ENCODE measurements at places on chromosomes 7 and 10. TPM values are rescaled to one million over a fixed set of nuclear protein-coding genes. Genes with fewer than 3 reads are reported as not detected.

EFCAB10 gene
- not detected for total RNA-seq

BAMBI gene
- total RNA-seq, result not detected

CCDC6 gene
- total RNA-seq, result 65.7 TPM

UCMA gene
- not detected for total RNA-seq

SLC18A3 gene
- not detected for total RNA-seq

GRCh38 chr10:49415846-49416245 is 20.0 kb upstream of the DRGX start:
- H3K27ac ChIP-seq, result no peak overlapping the region
- DNase-seq, result no peak
- no peaks in the 10 kb centered on the region for H3K36me3 ChIP-seq

- no peaks in the 10 kb centered on the region for H3K4me1 ChIP-seq
- no peak overlapping the region for H3K27ac ChIP-seq
- no peaks in the 10 kb centered on the region for H3K27me3 ChIP-seq
- DNase-seq, result no peak
- H3K4me3 ChIP-seq, result no peak overlapping the region
These were observed 1067.5 kb upstream of the C7orf33 start for GRCh38 chr7:147523056-147523455.

DNA sequence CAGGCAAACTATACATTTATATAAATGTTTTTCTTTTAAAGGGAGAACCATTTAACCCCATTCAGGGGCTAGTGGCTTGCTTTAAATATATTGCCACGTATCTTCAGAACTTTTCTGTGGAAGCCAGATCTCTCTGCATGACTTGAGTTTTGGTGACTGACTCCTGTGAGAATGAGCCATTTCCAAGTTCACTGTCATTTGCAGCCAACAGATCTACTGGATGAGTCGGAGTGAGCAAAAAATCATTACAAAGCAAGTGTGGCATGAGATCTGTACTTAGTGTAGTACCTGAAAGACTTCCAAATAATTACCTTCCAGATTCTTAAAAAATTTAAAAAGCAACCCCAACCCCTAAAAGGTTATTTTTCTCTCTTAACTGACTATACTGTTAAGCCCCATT is 45.6 kb downstream of the PDSS1 start:
- peaks cover 46% of the 10 kb centered on the region for H3K4me1 ChIP-seq
- peak overlapping the region; percentile 96 for H3K27ac ChIP-seq
- peaks cover 35% of the 10 kb centered on the region for H3K36me3 ChIP-seq
- no peaks in the 10 kb centered on the region for H3K27me3 ChIP-seq

DNA sequence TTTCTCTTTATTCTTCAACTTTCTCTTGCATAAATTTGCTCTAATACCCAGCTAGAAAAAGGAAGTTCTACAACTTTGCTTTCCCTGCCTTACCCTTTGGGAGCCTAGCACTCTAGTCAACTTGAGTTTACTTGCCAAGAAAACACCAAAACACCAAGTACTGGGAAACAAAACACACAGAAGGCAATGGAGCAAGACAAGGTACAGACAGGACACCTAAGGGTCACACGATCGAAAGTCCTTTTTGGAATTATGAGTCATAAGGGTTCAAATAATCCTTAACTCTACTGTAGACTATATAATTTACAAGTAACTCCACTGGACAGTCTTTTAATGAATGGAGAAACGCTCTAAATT is 42.6 kb upstream of the ANAPC16 start:
- peaks cover 6% of the 10 kb centered on the region for H3K36me3 ChIP-seq
- no peak for DNase-seq
- no peaks in the 10 kb centered on the region for H3K27me3 ChIP-seq
- H3K27ac ChIP-seq, result no peak overlapping the region

DNA sequence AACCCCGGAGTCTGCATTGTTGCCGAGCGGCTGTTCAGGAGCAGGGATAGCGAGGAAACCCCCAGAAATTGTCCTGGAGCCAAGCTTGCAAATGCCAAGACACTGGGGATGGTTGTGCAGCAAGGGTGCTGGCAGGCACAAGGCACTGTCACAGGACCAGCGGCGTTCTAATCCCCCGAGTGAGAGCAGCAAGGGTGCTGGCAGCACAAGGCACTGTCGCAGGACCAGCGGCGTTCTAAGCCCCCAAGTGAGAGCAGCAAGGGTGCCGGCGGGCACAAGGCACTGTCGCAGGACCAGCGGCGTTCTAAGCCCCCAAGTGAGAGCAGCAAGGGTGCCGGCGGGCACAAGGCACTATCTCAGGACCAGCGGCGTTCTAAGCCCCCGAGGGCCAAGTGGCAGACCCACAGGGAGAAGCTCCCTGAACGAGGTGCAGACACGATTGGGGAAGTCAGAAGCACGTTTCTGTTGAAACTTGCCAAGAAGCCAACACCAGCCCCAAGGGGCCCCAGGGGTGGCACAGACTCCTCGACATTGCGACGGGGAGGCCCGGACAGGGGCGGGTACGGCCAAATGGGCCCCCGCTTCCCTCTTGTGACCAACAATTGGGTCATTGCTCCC is 40.4 kb upstream of the INPP5A start:
- H3K36me3 ChIP-seq, result no peaks in the 10 kb centered on the region
- DNase-seq, result no peak
- no peaks in the 10 kb centered on the region for H3K4me1 ChIP-seq
- peaks cover 13% of the 10 kb centered on the region for H3K27me3 ChIP-seq

- H3K4me3 ChIP-seq, result no peak overlapping the region
- no peak overlapping the region for H3K27ac ChIP-seq
- H3K27me3 ChIP-seq, result peaks cover 20% of the 10 kb centered on the region
These were observed 5.9 kb downstream of the COL26A1 start for GRCh38 chr7:101368422-101369165.

- H3K36me3 ChIP-seq, result no peaks in the 10 kb centered on the region
- H3K27ac ChIP-seq, result no peak overlapping the region
- H3K4me3 ChIP-seq, result no peak overlapping the region
- no peak for DNase-seq
- H3K4me1 ChIP-seq, result peaks cover 75% of the 10 kb centered on the region
These were observed 40.5 kb downstream of the MTPN start for GRCh38 chr7:135936497-135937217.

GRCh38 chr10:86648704-86649427 is 5.5 kb upstream of the OPN4 start:
- H3K36me3 ChIP-seq, result no peaks in the 10 kb centered on the region
- H3K27me3 ChIP-seq, result no peaks in the 10 kb centered on the region
- H3K27ac ChIP-seq, result no peak overlapping the region

GRCh38 chr10:22054961-22055360 is 51.4 kb upstream of the DNAJC1 start:
- no peaks in the 10 kb centered on the region for H3K4me1 ChIP-seq
- H3K27me3 ChIP-seq, result peaks cover 8% of the 10 kb centered on the region
- no peak overlapping the region for H3K4me3 ChIP-seq
- DNase-seq, result no peak

GRCh38 chr10:62023329-62023728 is 121.8 kb downstream of the ARID5B start:
- H3K4me1 ChIP-seq, result peaks cover 53% of the 10 kb centered on the region
- H3K4me3 ChIP-seq, result peak overlapping the region; percentile 62
- DNase-seq, result no peak
- H3K27ac ChIP-seq, result peak overlapping the region; percentile 89
- H3K36me3 ChIP-seq, result peaks cover 27% of the 10 kb centered on the region
- H3K27me3 ChIP-seq, result no peaks in the 10 kb centered on the region

- DNase-seq, result no peak
- H3K36me3 ChIP-seq, result no peaks in the 10 kb centered on the region
- no peak overlapping the region for H3K27ac ChIP-seq
These were observed 131.6 kb downstream of the PDE1C start for GRCh38 chr7:31938650-31939049.

DNA sequence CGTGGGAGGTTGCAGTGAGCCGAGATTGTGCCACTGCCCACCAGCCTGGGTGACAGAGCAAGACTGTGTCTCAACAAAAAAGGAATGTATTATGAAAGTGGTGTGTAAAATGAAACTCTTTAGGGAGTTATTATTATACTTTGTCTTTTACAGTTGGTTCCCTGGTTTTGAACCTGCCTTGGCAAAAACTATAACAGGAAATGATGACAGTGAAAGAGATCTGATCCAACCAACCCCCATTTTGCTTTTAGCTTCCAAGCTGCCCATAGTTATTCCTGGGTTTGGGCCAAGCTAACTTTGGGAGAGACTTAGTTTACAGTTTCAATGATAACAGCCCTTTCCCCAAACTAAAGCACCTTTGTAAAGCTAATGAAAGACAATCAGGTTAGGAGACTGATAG is 34.1 kb upstream of the NMT2 start:
- H3K27ac ChIP-seq, result no peak overlapping the region
- no peaks in the 10 kb centered on the region for H3K4me1 ChIP-seq
- H3K36me3 ChIP-seq, result no peaks in the 10 kb centered on the region
- no peak overlapping the region for H3K4me3 ChIP-seq

GRCh38 chr10:103802081-103802480 is 53.3 kb downstream of the SH3PXD2A start:
- H3K27ac ChIP-seq, result no peak overlapping the region
- no peaks in the 10 kb centered on the region for H3K36me3 ChIP-seq
- DNase-seq, result no peak
- no peak overlapping the region for H3K4me3 ChIP-seq

GRCh38 chr10:12656518-12657142 is 307.3 kb downstream of the CAMK1D start:
- peak overlapping the region; percentile 83 for H3K27ac ChIP-seq
- no peak for DNase-seq
- H3K4me3 ChIP-seq, result peak overlapping the region; percentile 48

DNA sequence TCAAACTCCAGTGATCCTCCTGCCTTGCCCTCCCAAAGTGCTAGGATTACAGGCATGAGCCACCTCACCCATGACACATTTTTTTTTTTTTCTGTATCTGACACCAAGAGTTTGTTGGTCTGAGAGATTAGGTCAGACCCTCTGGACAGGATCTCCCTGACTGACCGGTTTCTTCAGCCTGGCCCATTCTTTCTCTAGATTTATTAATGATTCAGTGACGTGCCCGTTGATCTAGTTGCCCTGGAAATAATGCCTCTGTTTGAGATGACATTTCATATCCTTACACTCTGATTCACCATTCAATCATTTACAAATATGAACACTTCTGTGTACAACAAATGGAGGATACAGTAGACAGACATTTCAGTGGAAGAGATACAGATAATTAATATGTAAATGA is 1.4 kb upstream of the ZNF212 start:
- no peak for DNase-seq
- peak overlapping the region; percentile 68 for H3K4me3 ChIP-seq
- H3K4me1 ChIP-seq, result peaks cover 21% of the 10 kb centered on the region
- peaks cover 5% of the 10 kb centered on the region for H3K27me3 ChIP-seq

DNA sequence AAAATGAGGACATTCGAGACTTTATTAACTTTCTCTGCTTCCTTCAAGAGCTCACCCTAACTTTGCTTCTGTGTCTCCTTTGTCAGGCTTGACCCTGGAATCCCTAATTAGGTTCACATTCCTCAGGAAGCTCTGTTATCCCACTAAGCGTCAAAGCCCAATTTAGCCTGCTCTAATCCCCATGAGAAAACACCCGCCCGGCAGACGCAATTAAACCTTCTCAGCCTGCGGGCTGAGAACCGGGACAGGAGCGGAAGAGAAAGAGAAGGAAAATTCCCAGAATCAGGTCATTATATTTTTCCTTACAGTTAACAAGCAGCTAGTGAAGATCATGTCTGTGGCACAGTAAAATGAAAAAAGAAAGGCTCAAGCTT is 93.0 kb downstream of the TNS3 start:
- H3K36me3 ChIP-seq, result no peaks in the 10 kb centered on the region
- no peak overlapping the region for H3K27ac ChIP-seq
- no peaks in the 10 kb centered on the region for H3K4me1 ChIP-seq

GRCh38 chr10:110723224-110723891 is 79.2 kb downstream of the RBM20 start:
- H3K4me3 ChIP-seq, result no peak overlapping the region
- no peak for DNase-seq
- H3K27ac ChIP-seq, result no peak overlapping the region
- H3K27me3 ChIP-seq, result peaks cover 8% of the 10 kb centered on the region
- H3K36me3 ChIP-seq, result no peaks in the 10 kb centered on the region

DNA sequence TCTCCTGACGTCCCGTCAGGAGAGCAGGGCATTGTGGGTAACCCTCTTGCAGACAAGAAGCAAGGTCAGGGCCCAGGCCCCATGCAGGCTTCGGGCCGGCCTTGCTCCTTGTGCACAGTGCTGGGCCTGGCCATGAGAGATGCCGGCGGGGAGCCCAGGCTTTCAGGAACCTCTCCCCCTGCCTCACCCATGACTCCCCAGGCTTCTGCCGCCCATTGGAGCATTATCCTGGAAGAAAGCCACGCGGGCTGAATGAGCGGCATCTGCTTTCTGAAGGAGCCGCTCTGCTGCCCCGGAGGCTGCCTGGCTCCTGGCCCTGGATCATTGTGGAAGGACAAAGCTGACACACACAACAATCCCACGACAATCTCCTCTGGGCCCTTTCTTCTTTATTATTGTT is 233.5 kb downstream of the TCF7L2 start:
- no peak for DNase-seq
- no peak overlapping the region for H3K27ac ChIP-seq
- no peaks in the 10 kb centered on the region for H3K27me3 ChIP-seq
- no peaks in the 10 kb centered on the region for H3K4me1 ChIP-seq

DNA sequence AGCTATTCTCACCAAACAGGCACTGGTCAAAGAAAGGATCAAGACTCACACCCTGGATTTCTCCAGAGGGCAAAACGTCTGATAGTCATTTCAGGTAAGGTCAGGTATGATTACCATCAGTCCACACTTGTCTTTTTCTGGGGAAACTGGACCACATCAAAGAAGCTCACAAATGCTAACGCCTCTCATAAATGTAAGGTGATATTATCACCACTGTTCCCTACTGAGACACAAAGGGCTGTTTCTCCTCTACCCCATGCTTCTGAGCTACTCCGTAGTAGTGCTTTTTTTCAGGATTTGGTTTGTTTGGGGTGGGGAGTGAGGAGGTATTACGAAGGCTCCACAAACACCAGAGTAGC is 51.6 kb downstream of the CREB3L2 start:
- no peak overlapping the region for H3K27ac ChIP-seq
- H3K4me1 ChIP-seq, result peaks cover 19% of the 10 kb centered on the region
- no peak for DNase-seq
- no peak overlapping the region for H3K4me3 ChIP-seq
- H3K27me3 ChIP-seq, result no peaks in the 10 kb centered on the region

DNA sequence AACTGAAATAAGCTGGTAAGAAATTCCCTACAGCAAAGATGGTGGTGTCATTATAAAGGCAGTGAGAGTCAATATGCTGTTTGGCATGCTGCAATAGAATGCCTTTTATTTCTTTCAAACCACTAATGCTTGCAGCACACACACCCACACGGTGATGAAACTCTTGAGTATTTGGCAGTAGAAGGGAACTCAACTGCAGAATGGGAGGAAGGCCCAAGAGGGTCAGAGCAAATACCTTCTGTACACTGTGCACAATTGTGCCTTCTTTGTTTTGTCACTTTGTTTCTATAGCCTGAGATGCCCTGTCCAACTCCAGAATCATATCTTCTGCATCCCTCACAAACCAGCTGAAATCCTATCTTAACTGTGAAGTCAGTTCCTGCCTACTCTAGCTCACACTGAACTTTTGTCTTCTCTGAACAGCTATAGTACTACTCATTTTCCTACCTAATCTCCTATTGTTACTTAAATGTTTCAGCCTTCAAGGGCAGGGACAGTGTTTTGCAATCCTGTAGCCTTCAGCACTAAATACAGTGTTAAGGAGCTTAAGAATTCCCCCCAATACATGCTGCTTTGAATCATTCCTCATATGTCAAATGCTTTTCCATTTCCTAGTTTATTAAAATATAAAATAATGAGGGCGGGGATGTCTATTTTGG is 22.2 kb downstream of the MMS19 start:
- H3K27ac ChIP-seq, result no peak overlapping the region
- H3K4me3 ChIP-seq, result no peak overlapping the region
- peaks cover 36% of the 10 kb centered on the region for H3K36me3 ChIP-seq
- H3K27me3 ChIP-seq, result no peaks in the 10 kb centered on the region
- H3K4me1 ChIP-seq, result peaks cover 6% of the 10 kb centered on the region

All from natural killer cell treated with Interleukin-12 subunit alpha and Interleukin-12 subunit beta and Interleukin-15 and Interleukin-18, amount 100 ng/mL, for 72 hours (primary cell).